ENCODE measurements at places on chromosomes 4 and X. TPM values are rescaled to one million over a fixed set of nuclear protein-coding genes. Genes with fewer than 3 reads are reported as not detected.

GRCh38 chrX:139640259-139640658 is 67.7 kb downstream of the MCF2 start:
- H3K27ac ChIP-seq: no peak overlapping the region
- H3K4me3 ChIP-seq: no peak overlapping the region
- DNase-seq: no peak
- no peaks in the 10 kb centered on the region for H3K36me3 ChIP-seq

- no peaks in the 10 kb centered on the region for H3K4me1 ChIP-seq
- H3K27me3 ChIP-seq: no peaks in the 10 kb centered on the region
- no peak for DNase-seq
Measured at GRCh38 chr4:10083861-10084641, 32.5 kb downstream of the WDR1 start.

DNA sequence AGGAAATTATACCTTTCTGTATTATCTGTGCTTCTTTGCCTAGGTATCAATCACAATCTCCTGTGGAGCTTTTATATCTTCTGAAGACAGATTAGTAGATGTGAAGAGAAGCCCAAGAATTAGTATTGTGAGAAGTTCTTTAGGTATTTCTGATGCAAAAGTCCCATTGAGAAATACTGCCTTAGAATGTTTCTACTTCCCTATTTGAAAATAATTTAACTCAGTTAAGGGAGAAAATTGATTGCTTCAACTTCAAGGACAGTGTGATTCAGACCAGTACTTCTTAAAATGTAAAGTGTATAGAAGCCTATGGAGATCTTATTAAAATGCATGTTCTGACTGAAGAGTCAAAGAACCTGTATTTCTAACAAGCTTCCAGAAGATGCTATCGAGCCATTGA is 9.0 kb downstream of the EIF1AX start:
- H3K4me1 ChIP-seq: no peaks in the 10 kb centered on the region
- H3K27me3 ChIP-seq: no peaks in the 10 kb centered on the region
- H3K36me3 ChIP-seq: no peaks in the 10 kb centered on the region
- no peak overlapping the region for H3K27ac ChIP-seq

- no peak overlapping the region for H3K4me3 ChIP-seq
- H3K4me1 ChIP-seq: no peaks in the 10 kb centered on the region
- no peaks in the 10 kb centered on the region for H3K27me3 ChIP-seq
- DNase-seq: no peak
- no peaks in the 10 kb centered on the region for H3K36me3 ChIP-seq
Measured at GRCh38 chrX:130615941-130616340, 214.2 kb downstream of the RBMX2 start.

- no peaks in the 10 kb centered on the region for H3K36me3 ChIP-seq
- H3K4me1 ChIP-seq: peaks cover 6% of the 10 kb centered on the region
- H3K27me3 ChIP-seq: no peaks in the 10 kb centered on the region
- peak overlapping the region; percentile 88 for H3K27ac ChIP-seq
- peak overlapping the region; percentile 82 for H3K4me3 ChIP-seq
- DNase-seq: no peak
Measured at GRCh38 chr4:94208266-94208665, 601 bp downstream of the SMARCAD1 start.

DNA sequence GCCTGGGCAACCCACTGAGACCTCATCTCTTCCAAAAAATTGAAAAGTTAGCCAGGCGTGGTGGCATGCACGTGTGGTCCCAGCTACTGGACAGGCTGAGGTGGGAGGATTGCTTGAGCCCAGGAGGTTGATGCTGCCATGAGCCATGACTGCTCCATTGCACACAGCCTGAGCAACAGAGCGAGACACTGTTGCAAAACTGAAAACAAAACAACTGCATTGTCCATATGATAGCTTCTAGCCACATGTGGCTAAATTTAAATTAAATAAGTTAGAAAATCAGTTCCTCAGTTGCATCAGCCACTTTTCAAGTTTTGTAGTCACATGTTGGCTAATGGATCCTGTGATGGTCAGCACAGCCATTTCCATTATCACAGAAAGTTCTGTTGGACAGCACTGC is 67.9 kb downstream of the GAB1 start:
- no peak overlapping the region for H3K27ac ChIP-seq
- H3K4me1 ChIP-seq: no peaks in the 10 kb centered on the region
- H3K36me3 ChIP-seq: no peaks in the 10 kb centered on the region
- DNase-seq: no peak
- H3K4me3 ChIP-seq: no peak overlapping the region
- H3K27me3 ChIP-seq: no peaks in the 10 kb centered on the region

GRCh38 chr4:139676913-139677585 is 11.4 kb downstream of the MGST2 start:
- no peaks in the 10 kb centered on the region for H3K36me3 ChIP-seq
- no peak for DNase-seq
- H3K27me3 ChIP-seq: no peaks in the 10 kb centered on the region
- H3K4me1 ChIP-seq: peaks cover 5% of the 10 kb centered on the region

GRCh38 chr4:94354474-94354896 is 11.8 kb upstream of the HPGDS start:
- H3K36me3 ChIP-seq: no peaks in the 10 kb centered on the region
- no peak overlapping the region for H3K27ac ChIP-seq
- no peaks in the 10 kb centered on the region for H3K4me1 ChIP-seq

DNA sequence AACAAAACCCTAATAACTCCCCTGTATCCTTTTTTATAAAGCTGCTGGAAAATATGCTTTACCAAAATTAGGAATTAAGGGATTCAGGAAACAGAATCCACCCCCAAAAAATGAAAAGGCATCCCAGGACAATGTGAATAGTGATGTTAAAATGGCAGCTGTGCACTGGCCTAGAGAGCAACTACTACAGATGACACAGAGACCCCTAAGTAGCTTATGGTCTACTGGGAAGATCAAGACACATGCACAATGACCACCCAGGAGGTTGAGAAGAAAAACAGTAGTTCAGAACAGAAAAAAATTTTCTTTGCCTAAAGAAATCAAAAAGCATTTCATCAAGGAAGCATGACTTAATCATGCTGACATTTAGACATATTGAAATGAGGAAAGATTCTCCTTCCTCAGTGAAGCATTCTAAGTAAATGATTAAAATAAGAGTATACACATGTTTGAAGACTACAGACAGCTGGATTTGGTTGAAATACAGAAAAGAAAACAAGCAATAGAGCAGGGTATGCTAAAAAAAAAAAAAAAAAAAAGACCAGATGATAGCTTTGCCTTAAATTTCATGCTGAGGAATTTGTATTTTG is 117.3 kb downstream of the WDFY3 start:
- no peak overlapping the region for H3K4me3 ChIP-seq
- H3K4me1 ChIP-seq: no peaks in the 10 kb centered on the region
- H3K27me3 ChIP-seq: no peaks in the 10 kb centered on the region
- no peaks in the 10 kb centered on the region for H3K36me3 ChIP-seq
- H3K27ac ChIP-seq: no peak overlapping the region

GRCh38 chr4:85200106-85200505 is 233.6 kb upstream of the WDFY3 start:
- H3K27me3 ChIP-seq: no peaks in the 10 kb centered on the region
- no peaks in the 10 kb centered on the region for H3K4me1 ChIP-seq
- H3K36me3 ChIP-seq: no peaks in the 10 kb centered on the region

- no peaks in the 10 kb centered on the region for H3K27me3 ChIP-seq
- no peaks in the 10 kb centered on the region for H3K4me1 ChIP-seq
- no peak for DNase-seq
Measured at GRCh38 chr4:78797777-78798284, 21.7 kb downstream of the BMP2K start.

DNA sequence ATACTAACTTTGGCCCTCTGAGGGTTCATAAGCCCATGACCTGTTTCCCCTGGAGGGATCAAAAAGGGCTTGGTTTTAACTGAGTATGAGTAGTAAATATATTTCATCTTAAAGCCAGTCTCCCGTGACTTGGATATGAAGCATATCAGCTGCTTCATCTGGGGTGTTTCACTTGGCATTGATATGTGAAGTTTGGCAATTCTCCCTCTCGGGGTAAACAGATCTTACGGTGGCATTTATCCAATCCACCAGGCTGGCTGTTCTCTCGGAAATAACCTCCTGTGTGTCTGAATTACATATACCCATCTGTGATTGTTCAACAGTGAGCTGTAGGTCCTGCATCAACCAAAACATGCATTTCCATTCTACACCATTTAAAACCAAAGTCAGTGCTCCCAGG is 130.7 kb downstream of the ADAM29 start:
- no peaks in the 10 kb centered on the region for H3K4me1 ChIP-seq
- H3K36me3 ChIP-seq: no peaks in the 10 kb centered on the region
- DNase-seq: no peak
- H3K27ac ChIP-seq: no peak overlapping the region
- H3K4me3 ChIP-seq: no peak overlapping the region
- no peaks in the 10 kb centered on the region for H3K27me3 ChIP-seq

GRCh38 chr4:90766837-90767236 is 639.6 kb downstream of the CCSER1 start:
- no peaks in the 10 kb centered on the region for H3K27me3 ChIP-seq
- H3K27ac ChIP-seq: no peak overlapping the region
- H3K4me1 ChIP-seq: no peaks in the 10 kb centered on the region
- DNase-seq: no peak
- H3K36me3 ChIP-seq: no peaks in the 10 kb centered on the region

GRCh38 chrX:102659790-102660757 is 8.8 kb downstream of the GPRASP1 start:
- no peaks in the 10 kb centered on the region for H3K27me3 ChIP-seq
- H3K4me1 ChIP-seq: no peaks in the 10 kb centered on the region
- no peaks in the 10 kb centered on the region for H3K36me3 ChIP-seq
- peak overlapping the region; percentile 55 for H3K27ac ChIP-seq
- peak overlapping the region; percentile 26 for H3K4me3 ChIP-seq

GRCh38 chr4:161680146-161680545 is 483.7 kb downstream of the FSTL5 start:
- DNase-seq: no peak
- no peak overlapping the region for H3K4me3 ChIP-seq
- no peaks in the 10 kb centered on the region for H3K36me3 ChIP-seq
- H3K27ac ChIP-seq: no peak overlapping the region
- no peaks in the 10 kb centered on the region for H3K4me1 ChIP-seq

GRCh38 chr4:124276461-124276860 is 436.1 kb downstream of the ANKRD50 start:
- no peak overlapping the region for H3K4me3 ChIP-seq
- no peaks in the 10 kb centered on the region for H3K27me3 ChIP-seq
- H3K4me1 ChIP-seq: no peaks in the 10 kb centered on the region
- no peak for DNase-seq
- H3K27ac ChIP-seq: no peak overlapping the region
- no peaks in the 10 kb centered on the region for H3K36me3 ChIP-seq

DNA sequence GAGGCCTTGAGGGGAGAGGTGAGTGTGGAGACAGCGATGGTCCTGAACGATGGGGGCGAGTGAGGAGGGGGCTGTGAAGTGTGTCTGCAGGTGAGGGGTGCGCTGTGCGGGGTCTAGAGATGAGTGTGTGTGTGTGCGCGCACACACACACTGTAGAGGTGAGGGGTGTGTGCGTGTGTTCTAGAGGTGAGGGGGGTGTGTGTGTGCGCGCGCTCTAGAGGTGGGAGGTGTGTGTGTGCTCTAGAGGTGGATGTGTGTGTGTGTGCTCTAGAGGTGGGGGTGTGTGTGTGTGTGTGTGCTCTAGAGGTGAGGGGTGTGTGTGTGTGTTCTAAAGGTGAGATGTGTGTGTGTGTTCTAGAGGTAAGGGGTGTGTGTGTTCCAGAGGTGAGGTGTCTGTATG is 574 bp downstream of the BST1 start:
- no peak overlapping the region for H3K27ac ChIP-seq
- DNase-seq: no peak
- no peaks in the 10 kb centered on the region for H3K36me3 ChIP-seq

DNA sequence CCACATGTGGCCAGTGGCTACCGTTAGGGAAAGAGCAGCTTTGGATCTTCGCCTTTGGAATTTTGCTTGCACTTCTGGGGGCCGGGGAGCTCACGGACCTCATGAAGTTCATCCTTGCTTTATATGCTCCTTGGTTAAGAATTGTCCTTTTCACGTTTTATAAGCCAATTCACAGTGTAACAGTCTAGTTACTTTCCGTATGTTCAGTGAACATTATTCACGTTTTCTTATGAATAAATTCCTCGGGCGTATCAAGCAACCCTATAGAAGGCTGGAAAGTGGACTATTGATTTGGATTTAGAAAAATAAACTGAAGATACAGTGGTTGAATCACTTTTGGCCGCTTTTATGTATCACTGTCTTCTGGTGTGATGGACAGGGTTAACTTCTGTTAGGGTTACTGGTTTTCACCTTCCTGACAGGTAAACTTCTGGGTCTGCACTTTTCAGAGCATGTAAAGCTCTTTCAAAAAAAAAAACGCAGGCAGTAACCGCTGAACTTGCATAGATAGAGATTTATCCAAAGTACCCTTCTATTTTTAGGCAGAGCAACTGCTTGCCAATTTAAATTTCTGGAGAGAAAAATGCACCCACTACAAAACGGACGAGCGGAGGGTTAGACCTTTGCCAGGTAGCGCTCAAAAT is 569 bp upstream of the PDLIM5 start:
- DNase-seq: no peak
- peak overlapping the region; percentile 97 for H3K27ac ChIP-seq
- no peaks in the 10 kb centered on the region for H3K4me1 ChIP-seq
- peak overlapping the region; percentile 97 for H3K4me3 ChIP-seq

DNA sequence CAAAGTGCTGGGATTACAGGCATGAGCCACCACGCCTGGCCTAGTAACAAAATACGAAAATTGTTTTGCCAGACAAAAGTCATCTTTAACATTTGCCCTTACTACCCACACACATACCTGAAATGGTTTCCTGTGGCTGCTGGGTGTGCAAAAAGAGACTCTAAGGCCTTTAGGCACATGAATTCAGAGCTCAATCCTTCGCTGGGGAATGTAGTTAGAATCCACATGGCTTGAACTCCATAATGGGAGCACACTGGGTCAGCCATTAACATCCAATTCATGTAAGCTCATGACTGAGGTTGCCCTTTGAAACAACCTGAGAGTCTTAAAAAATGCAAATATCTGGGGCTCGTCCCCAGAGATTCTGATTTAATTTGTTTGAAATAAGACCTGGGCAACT is 87.8 kb downstream of the HPGD start:
- no peak overlapping the region for H3K4me3 ChIP-seq
- H3K4me1 ChIP-seq: no peaks in the 10 kb centered on the region
- no peak for DNase-seq
- no peaks in the 10 kb centered on the region for H3K27me3 ChIP-seq

The SMARCA1 gene
- 41.9 TPM for total RNA-seq

The CITED1 gene
- total RNA-seq: 20.1 TPM

The CC2D2A gene
- total RNA-seq: 38.1 TPM

The SLC25A43 gene
- total RNA-seq: 7.4 TPM

The CLDN22 gene
- total RNA-seq: not detected

The LNX1 gene
- total RNA-seq: 13.1 TPM

The HHIP gene
- 7.2 TPM for total RNA-seq

The SSX3 gene
- not detected for total RNA-seq

The CCDC160 gene
- total RNA-seq: 0.74 TPM

The ZNF711 gene
- total RNA-seq: 2.2 TPM

The HSD17B10 gene
- total RNA-seq: 70.6 TPM

The DCAF12L1 gene
- total RNA-seq: 29.9 TPM

The SMIM9 gene
- total RNA-seq: not detected

The HERC6 gene
- 16.0 TPM for total RNA-seq

Measured in prostate gland (tissue), 2 donors.